ENCODE measurements at places on chromosomes 7 and 10.

DNA sequence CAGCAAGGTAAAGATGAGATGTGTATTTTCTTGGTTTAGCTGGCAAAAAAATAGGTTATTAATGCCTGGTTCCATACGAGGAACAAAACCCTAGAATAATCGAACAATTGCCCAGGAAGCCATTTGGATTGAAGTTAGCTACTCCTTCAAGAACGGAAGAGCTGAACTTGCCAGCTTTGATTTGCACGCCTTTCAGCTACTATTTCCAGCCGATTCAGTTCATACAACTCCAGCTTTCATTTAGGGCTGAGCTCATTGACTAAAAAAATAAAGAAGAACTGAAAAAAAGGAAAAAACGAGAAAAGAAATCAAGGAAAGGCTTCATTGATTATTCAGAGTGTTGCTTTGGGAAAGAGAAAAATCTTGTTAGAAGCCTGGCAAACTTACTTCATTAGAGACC lies 60.4 kb downstream of the PTN start:
- DNase-seq, result no peak

DNA sequence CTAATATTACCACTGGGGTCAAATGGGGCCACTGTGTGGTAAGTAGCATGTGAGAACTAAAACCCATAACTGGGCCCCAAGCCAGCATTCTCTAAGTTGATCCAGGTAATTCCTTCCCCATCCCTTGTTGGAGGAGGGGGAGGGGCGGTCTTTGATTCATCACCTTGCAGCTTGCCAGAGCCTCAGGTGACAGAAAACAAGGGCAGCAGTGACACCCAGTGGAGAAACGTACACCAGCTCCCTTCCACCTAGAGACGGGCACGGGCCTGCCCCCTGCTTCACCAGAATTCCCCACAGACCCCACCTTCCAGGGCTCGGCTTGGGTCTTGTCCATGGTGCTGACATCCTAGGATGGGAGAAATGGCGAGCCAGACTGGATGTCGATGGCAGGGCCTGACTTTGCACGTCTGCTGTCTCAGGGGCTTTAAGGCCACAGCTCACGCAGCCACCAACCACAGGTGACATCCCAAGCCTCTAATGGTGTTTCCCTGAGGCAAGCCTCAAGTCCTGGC lies 102.0 kb downstream of the STRA8 start:
- DNase-seq, result peak; percentile 89

- DNase-seq, result no peak
Observed at GRCh38 chr10:108244443-108245228, 1080.1 kb upstream of the SORCS1 start.

GRCh38 chr10:100154666-100155065 lies 31.2 kb downstream of the ERLIN1 start:
- no peak for DNase-seq

GRCh38 chr7:158192184-158192835 lies 395.3 kb downstream of the PTPRN2 start:
- DNase-seq, result no peak

- no peak for DNase-seq
Observed at GRCh38 chr7:83528925-83529423, 120.0 kb downstream of the SEMA3E start.

- peak; percentile 18 for DNase-seq
Observed at GRCh38 chr10:74432841-74433594, 282.0 kb downstream of the ADK start.

DNA sequence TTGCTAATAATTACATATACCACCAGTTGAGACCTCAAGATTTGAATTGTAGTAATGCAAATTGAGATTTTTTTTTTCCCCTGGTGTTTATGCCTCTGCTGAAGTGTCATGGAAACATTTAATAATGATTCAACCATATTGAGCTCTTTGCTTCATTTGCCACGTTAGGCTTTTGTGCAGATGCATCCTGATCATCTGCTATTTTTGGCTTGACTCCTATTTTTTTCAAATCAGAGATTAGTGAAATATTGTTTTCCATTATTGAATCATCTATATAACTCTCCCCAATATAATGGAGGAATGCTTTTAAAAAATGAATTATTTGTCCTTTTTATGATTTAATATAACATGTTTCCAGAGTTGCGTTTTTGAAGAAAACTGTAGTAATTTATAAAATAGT lies 115.1 kb downstream of the SRI start:
- DNase-seq, result no peak

DNA sequence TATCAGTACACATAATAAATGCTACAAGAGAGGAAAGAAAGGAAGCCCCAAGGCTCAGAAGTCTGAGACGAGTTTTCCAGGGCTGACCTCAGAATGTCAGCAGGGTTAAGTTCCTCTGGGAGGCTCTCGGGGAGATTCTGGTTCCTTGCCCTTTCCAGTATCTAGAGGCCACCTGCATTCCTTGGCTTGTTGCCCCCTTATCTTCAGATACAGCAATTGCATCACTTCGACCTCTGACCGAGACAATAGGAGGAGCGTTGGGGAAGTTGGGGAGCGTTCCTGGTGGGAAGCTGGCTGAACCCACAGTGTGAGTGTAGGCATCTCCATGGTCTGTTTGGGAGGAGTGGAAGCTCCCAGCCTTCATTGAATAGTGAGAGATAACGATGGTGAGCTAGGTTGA lies 72.0 kb upstream of the MTPN start:
- no peak for DNase-seq

GRCh38 chr10:123538401-123539320 lies 127.5 kb upstream of the GPR26 start:
- DNase-seq, result no peak

- DNase-seq, result no peak
Observed at GRCh38 chr7:18573410-18574234, 78.1 kb downstream of the HDAC9 start.

DNA sequence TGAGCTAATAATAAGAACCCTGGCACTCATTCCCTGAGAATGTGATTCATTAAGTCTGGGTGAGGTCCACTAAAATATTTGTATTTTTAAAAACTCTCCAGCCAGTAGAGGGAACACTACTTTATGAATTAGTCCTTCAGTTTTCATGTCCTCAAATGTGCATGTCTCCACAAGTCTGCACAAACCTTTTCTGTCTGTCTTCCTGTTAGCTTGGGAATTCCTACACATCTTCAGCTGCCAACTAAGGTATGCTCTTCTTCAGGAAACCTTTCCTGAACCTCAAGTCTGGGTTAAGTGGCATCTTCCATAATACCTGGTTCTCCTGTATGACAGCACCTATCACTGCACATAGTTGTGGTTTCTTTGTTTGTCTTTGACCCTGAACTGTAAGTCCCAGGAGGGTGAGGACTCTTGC lies 119.6 kb upstream of the MKX start:
- no peak for DNase-seq

DNA sequence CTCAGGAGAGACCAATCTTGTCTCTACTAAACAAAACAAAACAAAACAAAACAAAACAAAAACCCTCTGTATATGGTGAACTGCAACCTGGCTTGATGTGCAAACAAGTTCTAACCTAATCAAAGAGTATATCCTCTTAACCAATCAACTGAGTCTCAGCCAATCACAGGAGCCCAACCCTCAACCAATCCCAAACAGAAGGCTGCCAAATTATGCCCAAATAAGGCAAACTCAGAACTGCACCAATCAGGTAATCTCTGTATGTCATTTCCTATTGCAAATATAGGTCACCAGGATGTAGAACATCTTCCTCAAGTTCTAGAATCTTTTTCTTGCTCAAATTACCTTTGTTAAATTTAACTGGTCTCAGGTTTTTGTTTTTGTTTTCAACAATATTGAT lies 5.2 kb downstream of the FAM133B start:
- no peak for DNase-seq

DNA sequence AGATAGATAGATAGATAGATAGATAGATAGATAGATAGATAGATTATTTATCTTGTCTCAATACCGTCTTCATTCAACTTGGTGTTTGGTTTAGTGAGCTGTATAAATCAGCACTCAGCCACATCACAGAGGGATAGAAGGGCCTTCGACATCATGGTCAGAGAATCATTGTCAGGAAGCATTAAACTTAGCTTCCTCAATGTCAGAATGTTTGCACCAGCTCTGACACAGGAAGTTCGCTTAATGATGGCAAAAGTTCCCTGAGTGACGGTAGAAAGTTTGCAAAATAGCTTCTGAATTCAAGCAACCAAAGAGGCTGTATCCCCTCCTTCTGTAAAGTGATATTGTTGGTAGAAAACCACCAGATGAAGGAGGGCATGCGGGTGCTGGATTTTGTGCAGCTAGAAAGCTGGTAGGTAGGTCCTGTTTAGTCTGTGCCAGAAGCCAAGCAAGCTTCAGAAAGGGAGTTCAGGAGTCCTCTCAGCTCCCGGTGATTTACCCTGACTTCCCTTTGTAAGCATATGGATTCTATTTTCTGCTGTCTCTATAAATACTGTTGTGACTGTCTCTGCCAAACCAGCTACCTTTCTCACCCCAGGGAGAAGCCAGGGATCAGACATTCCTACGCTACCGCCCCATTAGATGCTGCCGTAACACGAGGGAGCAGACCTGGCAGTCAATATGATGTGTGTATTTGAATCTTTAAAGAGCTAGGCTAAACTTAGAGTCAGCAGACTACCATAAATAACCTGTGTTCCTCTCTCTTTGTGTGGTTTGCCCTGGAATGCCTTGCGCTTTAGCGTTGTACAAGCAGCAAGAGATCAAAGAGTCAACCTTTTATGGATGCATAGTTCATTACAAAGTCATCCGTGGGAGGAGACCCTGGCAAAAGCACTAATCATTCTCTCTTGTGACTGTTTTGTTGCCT lies 200.5 kb upstream of the KIAA1217 start:
- DNase-seq, result no peak

DNA sequence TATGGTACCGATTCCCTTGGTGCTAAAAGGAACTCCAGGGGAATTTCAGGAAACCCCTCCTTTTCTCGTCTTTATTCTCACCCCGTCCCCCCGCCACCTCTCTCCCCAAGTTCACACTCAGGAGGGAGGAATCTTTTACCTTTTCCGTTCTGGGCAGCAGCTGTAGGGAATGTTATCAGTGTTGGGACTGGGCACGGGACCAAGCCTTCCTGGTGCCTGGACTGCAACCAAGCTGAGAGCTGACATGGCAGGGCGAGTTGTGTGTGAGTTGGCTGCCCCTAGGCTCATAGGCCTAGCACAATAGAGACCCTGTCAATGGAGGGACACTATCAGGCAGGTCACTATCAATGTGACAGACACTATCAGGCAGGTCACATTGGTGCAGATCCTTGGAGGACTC lies 121.4 kb downstream of the TCF7L2 start:
- no peak for DNase-seq

DNA sequence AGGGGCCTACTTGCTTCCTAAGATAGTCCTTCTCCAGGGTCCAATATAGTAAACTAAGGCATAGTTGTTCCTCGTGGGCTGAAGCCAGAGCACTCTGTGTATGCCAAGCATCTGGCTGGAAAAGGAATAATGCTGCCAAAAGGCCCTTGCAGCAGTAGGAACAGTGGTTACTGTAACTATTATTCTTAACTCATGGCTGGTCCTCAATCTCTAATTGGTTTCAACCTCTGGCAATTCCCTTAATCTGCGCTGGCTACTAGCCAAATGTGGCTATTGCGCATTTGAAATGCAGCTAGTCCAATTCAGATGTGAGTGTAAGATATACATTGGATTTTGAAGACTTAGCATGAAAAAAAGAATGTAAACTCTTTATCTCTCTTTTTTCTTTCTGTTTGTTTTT lies 27.8 kb upstream of the LBX1 start:
- DNase-seq, result no peak

- DNase-seq, result no peak
Observed at GRCh38 chr7:103626776-103627175, 180.8 kb upstream of the SLC26A5 start.

GRCh38 chr10:75451831-75452230 lies 20.4 kb downstream of the LRMDA start:
- DNase-seq, result no peak

GRCh38 chr10:43211431-43212042 lies 55.3 kb downstream of the RASGEF1A start:
- no peak for DNase-seq

- no peak for DNase-seq
Observed at GRCh38 chr10:132627666-132628531, 90.3 kb downstream of the INPP5A start.

- peak; percentile 19 for DNase-seq
Observed at GRCh38 chr7:148650232-148650858, 48.4 kb upstream of the CUL1 start.

DNA sequence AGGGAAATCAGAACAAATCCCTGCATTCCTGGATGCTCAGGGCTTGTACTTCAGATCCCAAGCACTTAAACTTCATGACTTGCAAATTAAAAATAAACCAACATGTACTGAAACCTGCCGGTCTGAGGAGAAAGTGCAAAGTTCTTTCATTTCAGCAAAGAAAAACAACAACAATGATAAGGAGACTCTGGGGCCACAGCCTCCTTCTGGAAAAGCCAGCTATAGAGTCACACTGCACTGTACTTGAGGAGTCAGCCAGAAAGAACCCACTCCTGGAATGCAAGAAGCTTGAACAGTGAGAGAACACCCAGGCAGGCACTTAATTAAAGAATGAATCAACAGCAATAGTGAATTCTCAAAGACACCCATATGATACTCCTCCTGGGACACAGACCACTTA lies 49.7 kb upstream of the TM9SF3 start:
- DNase-seq, result no peak

- DNase-seq, result no peak
Observed at GRCh38 chr7:146319629-146320028, 203.0 kb downstream of the CNTNAP2 start.

DNA sequence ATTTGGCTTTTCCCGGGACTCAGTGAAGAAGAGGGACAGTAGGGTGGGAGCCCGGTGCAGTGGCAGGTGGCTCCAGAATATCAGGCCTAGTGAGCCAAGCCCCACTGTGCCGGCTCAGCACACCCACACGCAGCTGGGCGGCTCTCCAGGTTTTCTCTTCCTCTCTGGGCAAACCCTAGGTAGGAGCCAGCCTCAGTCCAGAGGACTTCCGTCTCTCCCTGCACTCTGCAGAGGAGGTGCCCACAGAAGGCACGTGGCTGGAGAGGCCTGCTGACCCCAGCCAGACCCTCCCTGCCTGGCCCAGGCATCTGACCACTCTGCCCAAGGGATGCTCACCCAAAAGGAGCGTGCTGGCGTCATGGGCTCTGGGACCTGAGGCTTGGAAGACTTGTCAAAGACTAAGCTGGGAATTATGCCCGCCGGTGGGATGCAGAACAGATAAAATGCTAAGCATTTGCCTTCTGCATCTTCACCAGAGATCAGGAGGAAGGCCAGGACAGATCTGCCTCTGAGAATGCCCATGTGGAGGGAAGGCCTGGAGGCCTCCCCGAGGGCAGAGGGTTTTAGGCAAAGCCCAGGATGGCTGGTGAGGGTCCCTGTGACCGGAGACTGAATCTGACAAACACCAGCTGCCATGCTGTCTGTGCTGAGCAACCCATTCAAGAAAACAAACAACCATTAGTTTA lies 40.2 kb downstream of the TCERG1L start:
- no peak for DNase-seq

DNA sequence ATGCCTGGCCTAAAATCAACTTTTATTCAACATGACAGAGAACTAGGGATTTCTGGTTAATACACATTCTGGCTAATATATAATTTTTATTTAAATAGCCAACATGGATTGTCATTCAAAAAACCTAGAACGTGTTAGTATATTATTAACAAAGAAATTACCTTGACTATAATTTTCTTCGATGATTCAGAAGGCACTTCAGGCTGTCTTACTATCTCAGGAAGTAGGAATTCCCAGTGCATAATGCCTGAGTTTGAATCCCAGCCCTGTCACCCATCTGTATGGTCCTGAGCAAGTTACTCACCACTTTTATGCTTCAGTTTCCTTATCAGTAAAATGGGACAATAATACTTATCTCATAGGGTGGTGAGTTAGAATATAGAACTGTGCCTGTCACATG lies 106.2 kb downstream of the SORCS1 start:
- DNase-seq, result no peak

All from Caki2 (cell line).